ENCODE measurements at places on chromosomes 11 and 22.

GRCh38 chr11:132555617-132556016 lies 976.7 kb downstream of the OPCML start:
- no peak for DNase-seq

DNA sequence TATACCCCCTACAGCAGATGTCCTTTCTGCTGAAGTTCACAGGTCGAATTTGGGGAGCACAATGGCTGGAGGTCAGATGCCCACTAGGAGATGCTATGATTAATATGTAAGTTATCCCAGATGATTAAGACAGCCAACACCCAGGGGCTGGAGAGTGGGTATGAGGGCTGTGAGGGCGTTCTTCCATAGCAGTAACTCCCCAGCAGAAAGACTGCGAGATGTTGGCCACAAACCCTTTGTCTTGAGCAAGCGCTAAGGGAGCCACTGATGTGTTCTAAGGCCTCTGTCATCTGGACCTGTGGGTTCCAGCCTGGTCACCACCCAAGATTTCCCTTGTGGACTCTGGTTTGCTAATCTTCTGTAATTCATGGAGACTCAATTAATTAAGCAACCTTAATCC lies 77.6 kb downstream of the BMAL1 start:
- DNase-seq = no peak

- no peak for DNase-seq
Observed at GRCh38 chr11:114914231-114915005, 236.1 kb downstream of the NXPE2 start.

GRCh38 chr22:41576877-41577276 lies 12.8 kb downstream of the PMM1 start:
- peak; percentile 48 for DNase-seq

DNA sequence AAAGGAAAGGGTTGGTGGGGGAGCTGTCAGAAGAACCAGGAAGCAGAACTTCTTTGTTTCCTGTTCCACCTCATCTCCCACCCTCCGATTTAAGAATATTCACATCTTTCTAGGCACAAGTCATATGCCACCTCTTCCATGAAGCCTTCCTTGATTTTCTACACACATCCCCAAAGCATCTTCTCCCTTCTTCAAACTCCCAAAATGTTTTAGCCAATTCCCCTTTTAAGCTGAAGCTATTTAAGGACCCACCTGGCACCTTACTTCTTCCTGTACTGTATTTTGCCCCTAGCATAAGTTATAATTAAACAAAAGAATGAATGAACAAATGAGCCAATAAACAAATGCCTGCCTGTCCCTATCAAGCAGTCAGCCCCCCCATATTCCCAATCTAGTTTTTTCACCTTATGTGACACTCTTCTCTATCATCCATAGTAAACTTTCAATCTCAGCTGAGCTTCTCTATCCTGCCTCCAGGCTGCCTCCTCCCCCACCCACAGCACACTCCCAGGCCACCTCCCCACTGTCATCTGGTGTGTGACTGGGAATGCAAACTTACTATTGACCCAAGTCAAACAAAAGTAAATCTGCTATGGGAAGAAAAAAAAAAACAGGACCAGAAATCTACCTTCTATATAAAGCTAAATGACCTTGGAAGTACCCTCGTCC lies 3.9 kb downstream of the TNKS1BP1 start:
- DNase-seq = no peak

DNA sequence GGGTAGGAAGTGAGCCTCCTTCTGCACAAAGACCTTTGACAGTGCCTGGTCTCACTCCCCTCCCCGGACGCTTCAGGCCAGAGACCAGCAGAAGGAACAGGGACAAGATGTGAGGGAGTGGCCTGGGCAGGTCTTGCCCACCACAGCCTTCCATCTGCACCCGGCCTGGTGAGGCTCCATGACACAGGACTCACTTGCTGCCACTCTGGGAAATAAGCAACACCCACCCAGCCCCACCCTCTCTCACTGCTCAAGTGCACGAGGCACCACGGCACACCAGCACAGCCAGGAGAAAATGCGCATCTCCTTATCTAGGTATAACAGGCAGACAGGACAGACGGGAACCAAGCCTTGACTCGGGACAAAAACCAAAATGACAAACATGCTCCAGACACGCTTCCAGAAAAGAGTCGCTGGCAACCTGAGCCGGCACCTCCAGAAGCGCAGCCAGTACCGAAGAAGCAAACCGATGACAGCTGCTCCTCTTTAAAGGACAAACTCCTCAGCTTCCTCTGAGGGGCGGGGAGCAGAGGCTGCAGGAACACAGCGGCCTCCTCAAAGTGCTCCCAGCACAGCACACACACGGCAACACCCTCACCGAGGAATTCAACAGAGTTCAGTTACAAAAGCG lies 41.7 kb downstream of the BRD1 start:
- DNase-seq = no peak

DNA sequence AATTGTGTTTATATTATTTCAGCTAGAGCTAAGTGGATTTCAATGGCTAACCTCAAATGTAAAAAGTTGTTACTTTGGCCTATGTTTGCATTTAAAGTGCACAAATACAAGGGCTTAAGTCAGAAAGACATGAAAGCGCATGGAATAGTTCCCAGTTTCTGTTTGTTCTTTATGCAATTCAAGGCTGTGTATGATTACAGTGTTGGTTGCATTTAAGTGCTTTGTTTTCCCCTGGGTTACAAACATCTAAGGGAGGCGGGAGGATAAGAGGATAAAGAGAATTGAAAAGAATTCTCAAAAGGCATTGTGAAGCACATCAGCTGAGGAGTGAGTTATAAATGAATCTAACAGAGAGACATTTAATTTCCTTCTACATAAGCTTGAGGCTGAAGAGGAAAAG lies 453.4 kb downstream of the NTM start:
- no peak for DNase-seq

DNA sequence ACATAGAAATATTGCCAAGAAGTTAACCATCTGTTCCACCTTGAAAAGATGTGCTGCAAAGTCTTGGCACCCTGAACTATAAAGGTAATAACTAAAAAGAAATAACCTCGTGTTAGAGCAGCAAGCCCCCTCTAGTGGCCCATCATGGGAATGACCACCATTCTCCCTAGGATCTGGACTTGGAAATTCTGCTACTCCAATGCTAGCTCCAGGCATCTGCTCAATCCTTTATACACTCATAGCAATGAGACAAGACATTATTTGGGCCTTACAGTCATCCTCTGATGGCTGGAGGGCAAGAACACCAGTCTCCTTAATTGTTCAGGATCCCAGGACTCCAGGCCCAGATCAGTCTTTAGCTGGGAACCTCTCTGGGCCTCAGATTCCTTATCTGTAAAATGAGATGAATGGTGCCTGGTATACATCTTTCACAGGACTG lies 76.0 kb downstream of the CWC15 start:
- peak; percentile 76 for DNase-seq

GRCh38 chr11:112624431-112624830 lies 336.8 kb upstream of the NCAM1 start:
- DNase-seq = no peak

GRCh38 chr22:44668190-44668885 lies 33.7 kb upstream of the PRR5 start:
- no peak for DNase-seq

DNA sequence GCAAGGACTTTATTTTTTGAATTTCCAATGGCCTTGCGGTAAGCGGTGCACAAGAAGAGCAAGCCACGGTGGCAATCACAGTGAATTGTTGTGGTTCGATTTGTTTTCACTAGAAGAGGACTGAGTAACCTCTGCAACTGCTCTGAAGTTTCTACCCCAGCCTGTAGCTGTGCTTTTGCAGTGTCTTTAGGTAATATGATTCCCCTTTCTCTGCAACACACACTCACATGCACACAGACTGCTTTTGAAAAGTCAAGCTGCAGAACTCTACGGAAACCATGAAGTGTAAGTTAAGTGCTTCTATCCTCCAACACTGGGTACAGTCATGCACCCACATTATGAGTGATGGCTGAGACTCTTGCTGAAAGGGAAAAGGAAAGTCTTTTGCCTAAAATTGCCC lies 38.4 kb downstream of the CD44 start:
- DNase-seq = no peak

GRCh38 chr11:119378851-119379465 lies 2.5 kb downstream of the USP2 start:
- no peak for DNase-seq

GRCh38 chr11:127035824-127036223 lies 35.3 kb upstream of the KIRREL3 start:
- DNase-seq = no peak

- DNase-seq = no peak
Observed at GRCh38 chr11:17012712-17013547, 1.3 kb downstream of the PLEKHA7 start.

- no peak for DNase-seq
Observed at GRCh38 chr11:105705786-105706530, 96.1 kb downstream of the GRIA4 start.

DNA sequence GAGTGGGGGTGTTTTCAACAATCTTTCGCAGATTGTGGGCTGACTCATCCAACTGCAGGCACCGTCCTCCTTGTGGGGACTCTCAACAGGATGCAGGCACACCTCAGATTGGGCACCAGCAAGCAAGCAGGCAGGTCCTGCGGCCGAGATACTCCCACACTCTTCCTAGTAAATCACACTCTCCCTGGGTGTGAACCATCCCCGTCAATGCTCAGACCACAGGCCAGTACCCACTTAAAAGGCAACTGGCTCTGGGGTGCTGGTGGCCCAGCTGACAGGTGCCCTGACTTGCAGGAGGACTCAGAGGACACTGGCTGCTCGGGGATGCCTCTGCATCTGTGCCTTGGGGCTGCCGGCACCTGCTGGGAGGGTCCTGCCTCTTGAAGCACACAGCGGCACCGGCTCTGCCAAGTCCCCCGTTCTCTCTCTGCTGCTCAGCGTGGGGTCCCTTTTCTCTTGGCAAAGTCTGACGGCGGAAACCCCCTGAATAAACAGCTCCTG lies 282.5 kb downstream of the CTTN start:
- no peak for DNase-seq

GRCh38 chr11:103924166-103925013 lies 112.0 kb upstream of the DDI1 start:
- no peak for DNase-seq

DNA sequence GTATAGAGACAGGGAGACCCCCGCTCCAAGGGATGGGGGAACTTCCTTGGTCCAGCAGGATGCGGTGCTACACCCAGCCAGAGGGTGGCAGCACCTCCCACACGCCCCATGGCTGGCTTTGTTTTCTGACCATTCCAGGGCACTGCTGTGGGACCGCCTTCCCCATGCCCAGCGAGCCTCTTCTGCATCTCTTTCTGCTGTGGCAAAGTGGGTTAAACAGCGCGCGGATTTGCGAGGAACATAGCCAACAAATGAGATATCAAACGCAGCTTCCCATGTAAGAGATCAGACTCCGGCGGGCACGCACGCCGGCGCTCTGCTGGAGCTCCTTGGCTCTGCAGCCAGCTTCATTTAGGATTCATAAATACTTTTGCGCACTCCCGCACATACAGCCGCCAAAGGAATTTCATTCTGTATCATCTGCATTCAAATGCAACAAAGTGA lies 485.8 kb upstream of the CADM1 start:
- DNase-seq = no peak

- no peak for DNase-seq
Observed at GRCh38 chr22:23511627-23512347, 68.3 kb downstream of the IGLL1 start.

DNA sequence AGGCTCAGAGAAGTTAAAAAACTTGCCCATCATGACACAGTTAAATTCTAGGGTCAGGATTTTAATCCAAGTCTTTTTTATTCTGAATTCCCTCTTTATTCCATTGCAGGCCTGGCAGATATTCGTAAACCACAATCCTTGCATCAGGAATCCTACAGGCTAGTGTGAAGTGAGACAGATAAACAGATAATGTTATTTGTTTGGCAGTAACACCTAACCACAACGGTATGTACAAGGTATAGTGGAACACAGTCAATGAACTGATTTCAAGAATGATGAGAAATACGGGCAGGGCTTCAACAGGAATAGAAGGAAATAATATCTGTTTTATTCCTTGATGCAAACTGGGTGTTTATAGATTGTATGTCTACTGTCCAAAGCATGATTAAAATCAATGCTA lies 32.0 kb upstream of the NARS2 start:
- no peak for DNase-seq

DNA sequence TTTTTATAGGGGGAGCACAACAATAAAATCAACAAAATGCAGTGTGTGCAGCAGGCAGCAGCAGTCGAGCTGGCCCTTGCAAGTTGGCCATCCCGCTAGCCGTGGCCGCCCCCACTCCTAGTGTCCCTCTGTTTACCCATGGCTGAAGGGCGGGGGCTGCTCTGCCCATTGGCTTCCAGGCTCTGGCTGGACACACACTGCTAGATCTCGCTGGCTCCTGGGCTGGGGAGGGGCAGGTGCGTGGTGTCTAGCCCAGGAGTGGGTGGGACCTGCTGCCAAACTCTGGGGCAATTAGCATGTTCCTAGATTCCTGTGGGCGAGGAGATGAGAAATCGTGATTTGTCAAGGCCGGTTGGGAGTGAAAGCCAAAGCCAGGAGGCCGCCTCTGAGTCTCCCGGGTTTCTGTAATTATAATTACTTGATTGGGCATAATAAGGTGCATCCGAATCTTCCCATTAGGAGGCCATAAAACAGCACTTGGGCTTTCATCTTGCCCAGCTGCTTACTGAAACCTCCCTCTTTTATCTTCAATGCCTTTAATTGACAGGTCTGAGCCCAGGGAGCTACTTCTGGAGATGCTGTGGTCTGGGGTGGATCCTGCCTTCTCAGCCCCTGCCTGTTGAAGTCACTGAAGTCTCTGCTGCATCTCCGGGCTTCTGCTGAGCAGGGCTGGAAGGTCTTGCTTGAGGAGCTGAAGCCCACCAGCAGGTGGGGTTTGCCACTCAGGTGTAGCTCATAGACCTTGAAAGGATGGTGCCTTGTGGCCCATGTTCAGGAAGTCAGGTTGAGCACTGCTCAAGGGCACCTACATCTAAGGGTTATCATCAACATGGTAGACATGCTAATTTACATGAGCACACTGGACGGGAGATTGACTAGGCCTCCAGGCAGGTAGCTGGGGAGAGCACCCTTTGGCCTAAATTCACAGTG lies 44.5 kb upstream of the DKK3 start:
- no peak for DNase-seq

DNA sequence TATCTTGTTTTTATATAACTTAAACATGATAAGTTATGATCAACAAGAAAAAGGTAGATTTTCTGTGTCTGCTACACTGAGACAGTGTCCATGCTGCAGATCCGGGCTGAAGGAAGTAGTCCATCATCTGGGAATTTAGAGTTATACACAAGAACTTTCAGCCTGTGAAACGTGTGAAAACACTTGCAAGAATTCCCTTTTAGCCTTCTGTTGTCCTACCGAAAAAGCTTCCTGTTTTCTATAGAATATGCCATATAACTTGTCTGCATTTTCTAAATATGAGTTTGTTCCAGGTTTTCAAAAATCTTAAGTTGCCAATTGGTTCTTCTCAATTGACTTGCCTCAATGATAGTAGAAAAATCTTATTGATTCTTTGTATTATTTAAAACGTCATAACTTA lies 64.4 kb upstream of the MYO18B start:
- no peak for DNase-seq

- DNase-seq = no peak
Observed at GRCh38 chr22:40453671-40454070, 83.3 kb downstream of the SGSM3 start.

- no peak for DNase-seq
Observed at GRCh38 chr22:50211147-50211546, 10.3 kb downstream of the SELENOO start.
